Activated B cell treated with CpG ODN at 0.5 μM for 24 hours (primary cell): ENCODE measurements at places on chromosomes 1 and 21. TPM values are rescaled to one million over a fixed set of nuclear protein-coding genes. Genes with fewer than 3 reads are reported as not detected.

DNA sequence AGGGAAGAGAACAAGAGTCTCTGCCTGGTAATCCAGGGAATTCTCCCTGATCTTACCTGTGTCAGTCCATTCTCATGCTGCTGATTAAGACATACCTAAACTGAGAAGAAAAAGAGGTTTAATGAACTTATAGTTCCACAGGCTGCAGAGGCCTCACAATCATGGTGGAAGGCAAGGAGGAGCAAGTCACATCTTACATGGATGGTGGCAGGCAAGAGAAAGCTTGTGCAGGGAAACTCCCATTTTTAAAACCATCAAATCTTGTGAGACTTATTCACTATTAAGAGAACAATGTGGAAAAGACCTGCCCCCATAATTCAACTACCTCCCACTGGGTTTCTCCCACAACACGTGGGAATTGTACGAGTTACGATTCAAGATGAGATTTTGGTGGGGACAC is 34.2 kb upstream of the LRRC8B start:
- no peak for DNase-seq

- no peak for DNase-seq
Observed at GRCh38 chr1:48214820-48215219, 7.7 kb upstream of the SLC5A9 start.

DNA sequence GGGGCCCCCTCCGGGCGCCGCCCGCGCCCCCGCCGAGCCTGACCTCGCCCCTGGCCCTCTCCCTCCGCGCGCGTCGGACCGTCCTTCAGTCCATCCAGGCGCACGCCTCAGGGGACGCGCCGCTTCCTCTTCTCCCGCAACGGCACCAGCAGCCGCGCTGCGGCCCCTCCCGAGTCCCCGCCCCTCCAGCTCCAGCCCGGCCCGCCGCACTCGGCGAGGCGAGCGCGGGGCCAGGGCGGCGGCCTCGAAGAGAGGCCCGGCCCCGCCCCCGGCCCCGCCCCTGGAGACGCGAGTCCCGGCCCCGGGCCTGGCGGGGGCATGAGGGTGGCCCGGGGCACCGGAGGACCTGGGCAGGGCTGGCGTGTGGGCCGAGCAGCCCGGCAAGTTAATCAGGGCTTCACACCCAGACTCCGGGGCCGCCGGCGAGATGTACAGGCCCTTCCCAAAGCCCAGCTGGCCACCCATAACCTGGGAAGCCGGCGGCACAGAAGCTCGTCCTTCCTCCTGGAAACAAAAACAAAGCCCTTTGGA is at the start of gene IGSF3:
TSS of gene IGSF3 (minus strand) at position 159 of the 531 bp plus-strand sequence. CDS start 1,407 bp downstream, outside the sequence.
- peak; percentile 36 for DNase-seq

The SLC9C2 gene
- not detected in 2 replicates for total RNA-seq

The OR2M3 gene
- total RNA-seq, result not detected in 2 replicates
